ENCODE measurements at places on chromosomes 7 and 10.

DNA sequence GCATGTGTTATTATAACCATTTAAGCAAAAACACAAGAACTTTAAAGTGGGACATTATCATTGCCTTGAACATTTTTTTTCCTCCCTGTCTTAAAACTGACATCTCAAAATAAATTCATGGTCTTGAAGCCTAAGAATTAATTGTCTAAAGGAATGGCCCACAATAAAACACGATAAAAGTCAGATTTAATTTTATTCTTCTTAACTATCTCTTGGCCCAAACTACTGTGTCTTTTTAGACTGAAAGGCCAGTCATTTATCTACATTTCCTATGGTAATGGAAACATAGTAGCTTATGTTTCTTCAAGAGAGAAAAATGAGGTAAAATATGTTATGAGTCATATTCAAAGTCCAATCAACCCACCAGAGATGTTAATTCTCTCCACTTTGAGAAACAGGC is 24.4 kb upstream of the ETV1 start:
- no peak for DNase-seq

DNA sequence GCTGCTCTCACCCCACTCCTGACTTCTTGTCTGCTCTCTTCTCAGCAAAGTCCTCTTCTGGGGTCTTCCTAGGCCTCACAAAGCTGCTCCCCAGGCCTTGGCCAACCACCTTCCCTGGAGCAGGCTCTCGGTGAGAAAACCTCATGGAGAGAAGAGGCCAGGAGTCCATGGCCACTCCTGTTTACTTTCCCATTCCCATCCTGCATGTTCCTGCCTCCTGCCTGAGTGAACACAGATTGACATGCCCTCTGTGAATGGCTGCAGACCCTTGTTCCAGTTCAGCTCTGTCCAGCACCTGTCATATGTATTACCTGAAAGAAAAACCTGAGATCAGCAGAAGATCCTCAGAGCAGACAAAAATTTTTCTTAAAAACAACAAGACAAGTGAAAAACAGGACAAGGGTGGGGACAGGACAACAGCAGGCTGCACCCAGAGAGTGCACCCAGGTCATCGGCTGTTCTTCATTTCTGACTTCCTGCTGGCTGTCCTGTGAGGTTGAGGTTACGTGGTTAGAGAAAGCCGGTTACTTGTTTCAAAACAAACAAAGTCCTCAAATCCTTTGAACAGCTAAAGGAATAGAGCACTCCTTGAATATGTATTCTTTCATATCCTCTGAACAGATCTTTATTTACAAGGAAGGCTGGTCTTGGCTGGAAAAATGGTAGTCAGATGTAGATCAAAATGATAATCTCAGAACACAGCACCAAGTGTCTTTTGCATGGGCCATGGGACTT is 34.0 kb upstream of the DLD start:
- DNase-seq = no peak

- no peak for DNase-seq
These were observed 599.5 kb upstream of the DPP6 start for GRCh38 chr7:153452661-153453060.

DNA sequence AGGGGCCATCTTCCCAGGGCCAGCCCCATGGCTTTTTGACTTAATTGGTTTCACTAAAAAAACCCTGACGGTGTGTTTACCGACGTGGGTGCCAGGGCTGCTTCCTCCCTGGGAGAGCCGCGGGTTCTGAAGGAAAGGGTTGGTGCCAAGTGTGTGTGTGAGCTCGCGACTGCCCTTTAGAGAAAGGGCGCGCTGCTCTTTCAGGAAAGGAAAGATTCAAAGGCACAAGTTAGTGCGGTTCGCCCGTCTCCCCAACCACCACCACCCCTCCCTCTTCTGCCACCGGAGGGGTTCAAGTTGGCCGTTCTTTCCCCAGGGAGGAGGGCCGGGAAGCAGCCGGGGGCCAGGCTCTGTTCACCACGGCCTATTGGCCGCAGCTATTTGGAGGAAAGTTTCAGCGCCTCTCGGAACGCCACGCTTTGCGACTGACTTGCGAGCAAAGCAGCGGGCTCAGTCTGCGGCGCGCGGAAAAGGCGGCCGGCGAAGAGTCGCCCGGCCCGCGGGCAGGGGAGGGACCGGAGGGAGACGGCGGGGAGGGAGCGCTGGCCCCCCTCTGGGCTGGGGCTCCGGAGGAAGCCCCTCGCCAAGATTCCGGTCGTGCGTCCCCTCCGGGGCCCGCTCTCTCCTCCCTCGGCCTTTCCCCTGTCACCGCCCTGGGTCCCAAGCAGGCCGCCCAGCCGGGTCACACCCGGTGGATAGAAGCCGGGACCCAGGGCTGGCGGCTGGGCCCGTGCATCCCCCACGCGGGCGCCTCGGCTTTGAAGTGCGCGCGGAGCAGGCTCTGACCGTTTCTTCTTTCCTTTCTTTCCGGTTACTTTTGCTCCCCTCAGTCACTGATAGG is 165.9 kb upstream of the PPP1R3A start:
- DNase-seq = peak; percentile 16

DNA sequence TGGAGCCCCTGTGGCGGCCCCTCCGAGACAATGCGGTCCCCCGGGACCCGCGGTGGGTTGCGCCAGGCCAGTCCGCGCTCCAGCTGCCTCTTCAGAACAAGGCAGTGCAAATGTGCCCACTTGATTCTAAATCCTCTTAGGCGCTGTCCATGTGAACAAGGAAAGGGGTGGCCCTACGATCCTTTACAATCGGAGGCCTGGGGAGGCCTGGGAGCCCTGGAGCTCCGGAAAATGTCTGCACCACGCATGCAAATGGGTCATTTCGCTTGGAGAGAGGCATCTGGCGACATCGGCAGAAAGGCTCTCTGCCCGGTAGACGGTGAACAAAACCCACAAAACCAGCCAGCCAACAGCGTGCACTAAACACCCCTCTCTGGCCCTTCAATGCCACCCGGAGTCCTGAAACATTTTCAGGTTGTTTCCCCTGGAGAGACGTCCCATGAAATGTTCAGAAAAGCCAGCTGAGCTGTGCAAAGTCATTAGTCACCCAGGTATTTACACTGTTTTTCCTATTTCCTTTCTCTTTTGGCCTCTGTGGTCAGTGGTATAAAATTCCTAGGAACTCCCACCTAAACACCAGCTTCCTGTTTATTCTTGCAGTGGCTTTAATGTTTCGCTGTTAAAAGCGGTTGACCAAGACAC is 102.8 kb upstream of the ZNF438 start:
- DNase-seq = peak; percentile 34

DNA sequence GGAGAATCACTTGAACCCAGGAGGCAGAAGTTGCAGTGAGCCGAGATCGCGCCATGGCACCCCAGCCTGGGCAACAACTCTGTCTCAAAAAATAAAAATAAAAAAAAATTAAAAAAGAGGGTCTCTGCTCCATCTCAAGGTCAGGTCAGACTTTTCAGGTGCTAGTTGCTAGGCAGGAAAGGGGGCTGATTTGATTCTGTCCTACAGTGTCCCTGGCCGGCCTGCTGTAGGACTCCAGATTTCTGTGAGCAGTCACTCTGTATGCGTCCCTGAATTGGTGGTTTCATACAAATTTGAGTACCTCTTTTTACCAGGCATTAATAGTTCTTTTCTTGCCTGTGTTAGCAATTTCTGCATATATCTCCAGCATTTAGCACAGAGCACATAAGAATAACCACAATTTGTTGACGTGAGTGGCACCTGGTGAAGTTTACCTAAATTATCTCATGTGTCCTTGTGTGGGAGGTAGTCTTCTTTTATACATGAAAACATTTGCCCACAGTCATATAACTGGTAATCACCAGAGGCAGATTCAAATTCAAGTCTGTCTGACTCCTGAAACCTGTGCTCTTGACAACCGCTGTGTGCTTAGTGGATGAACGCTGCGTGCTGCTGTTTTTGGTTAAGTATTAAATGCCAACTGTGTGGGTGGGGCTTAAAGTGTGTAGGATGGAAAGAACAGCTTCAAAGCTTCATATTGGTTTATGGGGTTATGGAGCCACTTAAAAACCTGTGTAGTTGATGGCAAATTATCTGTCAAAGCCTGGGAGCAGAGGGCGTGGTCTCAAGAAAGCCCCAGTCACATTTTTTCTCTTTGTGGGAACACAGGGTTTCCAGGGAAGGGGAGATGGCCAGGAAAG is 3.2 kb upstream of the ZNF775 start:
- DNase-seq = no peak

- no peak for DNase-seq
These were observed 875.4 kb downstream of the SORCS3 start for GRCh38 chr10:105516511-105516910.

- DNase-seq = no peak
These were observed 66.1 kb downstream of the GRID1 start for GRCh38 chr10:86300399-86300925.

DNA sequence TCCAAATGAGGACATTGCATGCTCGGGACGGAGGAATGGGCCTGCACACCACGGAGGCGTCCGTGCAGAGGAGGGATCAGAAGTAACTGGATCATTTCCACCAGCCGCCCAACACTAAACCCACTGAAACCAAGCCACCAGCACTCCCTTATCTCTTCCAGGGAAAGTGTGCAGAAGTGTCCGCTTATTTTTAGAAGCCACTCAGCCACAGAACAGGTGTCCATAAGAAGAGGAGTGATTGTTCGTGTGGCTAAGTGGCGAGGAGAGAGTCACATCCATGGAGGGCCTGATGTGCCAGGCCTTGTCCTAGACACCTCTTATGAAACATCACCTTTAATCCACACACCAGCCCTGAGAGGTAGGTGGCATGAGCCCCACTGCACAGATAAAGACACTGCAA is 407.9 kb upstream of the NPVF start:
- DNase-seq = no peak

GRCh38 chr7:101865031-101865430 is 47.6 kb downstream of the CUX1 start:
- DNase-seq = no peak

- no peak for DNase-seq
These were observed 37.0 kb downstream of the ADAP1 start for GRCh38 chr7:917255-918117.

DNA sequence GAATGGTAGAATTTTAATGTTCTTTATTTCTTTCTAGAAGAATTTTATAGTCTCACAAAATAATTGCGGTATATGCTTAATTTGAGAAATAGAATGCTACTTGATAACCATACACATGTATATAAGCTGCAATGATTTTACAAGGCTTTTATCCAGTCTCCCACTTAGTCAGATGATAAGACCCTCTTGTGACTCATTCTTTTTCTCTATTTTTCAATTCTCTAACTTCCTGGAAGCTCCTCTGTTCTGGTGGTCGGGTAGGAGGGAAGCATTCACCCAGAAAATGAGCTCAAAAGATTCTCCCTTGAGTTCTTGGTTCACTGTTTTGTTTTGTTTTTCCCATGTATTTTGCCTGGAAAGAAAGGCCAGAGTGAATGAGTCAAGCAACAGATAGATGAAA is 546.6 kb downstream of the INHBA start:
- no peak for DNase-seq

- peak; percentile 27 for DNase-seq
These were observed 9.0 kb downstream of the ADGRA1 start for GRCh38 chr10:133096616-133097269.

GRCh38 chr7:115973406-115973805 is 57.2 kb downstream of the TFEC start:
- no peak for DNase-seq

- peak; percentile 80 for DNase-seq
These were observed 145.6 kb downstream of the PFKFB3 start for GRCh38 chr10:6348096-6348874.
